H1 (cell line): ENCODE measurements at places on chromosomes 1 and 21. TPM values are rescaled to one million over a fixed set of nuclear protein-coding genes. Genes with fewer than 3 reads are reported as not detected.
A peak's percentile ranks its signal among the peaks of the same experiment; 100 is the strongest.

DNA sequence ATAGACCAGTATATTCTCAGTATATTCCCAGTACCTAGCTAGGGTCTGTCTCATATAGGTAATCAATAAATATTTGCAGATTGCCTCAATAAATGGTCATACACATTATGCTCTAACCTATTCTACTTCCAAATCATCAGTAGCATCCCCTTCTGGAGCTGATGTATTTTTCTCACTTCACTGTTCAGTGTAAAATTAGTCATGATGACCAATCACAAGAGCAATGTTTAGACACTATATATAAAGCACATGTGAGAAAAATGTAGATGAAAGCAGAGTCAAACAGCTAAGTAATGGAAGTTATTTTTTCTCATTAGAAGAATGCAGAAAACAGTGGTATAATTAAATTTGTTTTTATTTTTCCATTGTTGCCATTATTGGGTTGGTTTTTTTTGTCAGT lies 34.7 kb downstream of the EPRS1 start:
- no peak for DNase-seq

- DNase-seq: no peak
Measured at GRCh38 chr1:205491794-205492193, 12.7 kb upstream of the CDK18 start.

DNA sequence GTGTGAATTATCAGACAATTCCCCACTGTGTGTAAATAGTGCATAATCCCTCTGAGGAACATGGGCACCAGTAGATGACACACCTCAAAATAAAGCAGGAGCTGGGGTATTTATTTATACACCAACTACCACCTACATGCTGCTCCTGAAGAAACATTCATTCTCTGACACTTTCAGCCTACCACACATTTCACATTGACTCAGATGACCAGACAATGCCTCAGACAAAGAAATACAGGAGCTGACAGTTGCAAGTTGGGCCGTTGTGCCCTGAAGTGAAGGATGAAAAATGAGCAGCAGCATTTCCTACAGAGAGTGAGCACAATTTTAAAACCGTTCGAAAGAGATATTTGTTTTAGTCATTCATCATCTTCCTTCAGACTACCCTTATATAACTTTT lies 63.2 kb downstream of the RGS2 start:
- no peak for DNase-seq

DNA sequence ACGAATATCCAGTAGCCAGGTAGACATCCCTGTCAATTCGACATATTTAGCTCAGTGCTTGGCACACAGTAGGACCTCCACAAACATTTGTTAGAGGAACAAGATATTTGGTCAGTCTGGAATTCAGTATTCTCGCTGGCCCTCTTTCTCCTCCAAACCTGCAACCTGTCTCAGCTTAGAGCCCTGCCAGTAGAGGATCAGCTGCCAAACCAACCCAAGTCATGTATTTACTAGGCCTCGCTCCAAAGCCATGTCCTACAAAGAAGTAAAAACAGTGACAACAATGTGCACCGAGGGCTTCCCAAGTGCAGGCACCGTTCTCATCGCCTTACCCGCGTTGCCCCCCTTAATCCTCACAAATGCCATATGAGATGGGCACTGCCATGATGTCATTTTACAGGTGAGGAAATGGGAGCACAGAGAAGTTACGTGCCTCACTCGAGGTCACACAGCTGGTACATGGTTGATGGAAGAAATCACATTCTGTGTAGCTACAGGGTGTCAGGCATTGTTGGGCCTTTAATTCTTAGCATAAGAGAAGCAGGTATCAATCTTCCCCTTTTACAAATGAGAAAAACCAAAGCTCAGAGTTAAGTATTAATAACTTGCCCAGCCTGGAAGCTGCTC lies 26.0 kb upstream of the CDCA8 start:
- no peak for DNase-seq

GRCh38 chr1:60622486-60622885 lies 459.9 kb upstream of the NFIA start:
- no peak for DNase-seq

DNA sequence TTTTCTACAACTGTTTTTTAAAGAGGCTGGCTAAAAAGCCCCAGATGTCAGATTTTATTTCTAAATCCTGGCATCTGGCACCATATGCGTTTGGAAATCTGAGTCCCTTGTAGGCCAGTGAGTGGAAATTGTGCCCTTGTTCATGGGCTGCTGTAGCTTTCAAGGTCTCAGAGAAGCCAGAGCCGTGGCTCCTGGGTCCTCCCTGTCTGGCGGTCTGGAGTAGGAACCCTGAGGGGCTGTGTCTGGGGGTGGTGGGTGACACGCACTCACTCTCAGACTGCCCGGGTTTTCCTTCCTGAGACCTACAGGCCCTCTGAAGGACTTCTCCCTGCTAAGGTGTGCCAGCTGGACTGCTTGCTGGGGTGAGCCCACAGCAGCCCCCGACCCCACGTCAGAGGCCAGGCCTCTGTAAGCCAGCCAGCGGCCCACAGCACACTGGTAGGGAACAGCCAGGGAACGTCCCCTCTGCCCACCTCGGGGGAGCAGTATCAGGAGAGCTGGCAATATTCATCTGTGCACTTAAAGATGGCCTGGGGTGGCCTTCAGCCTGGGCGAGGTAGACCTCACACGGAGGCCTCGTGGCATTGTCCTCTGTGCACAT lies 151.5 kb downstream of the PEX14 start:
- DNase-seq: no peak

- DNase-seq: no peak
Measured at GRCh38 chr1:3443807-3444206, 10.7 kb upstream of the ARHGEF16 start.

DNA sequence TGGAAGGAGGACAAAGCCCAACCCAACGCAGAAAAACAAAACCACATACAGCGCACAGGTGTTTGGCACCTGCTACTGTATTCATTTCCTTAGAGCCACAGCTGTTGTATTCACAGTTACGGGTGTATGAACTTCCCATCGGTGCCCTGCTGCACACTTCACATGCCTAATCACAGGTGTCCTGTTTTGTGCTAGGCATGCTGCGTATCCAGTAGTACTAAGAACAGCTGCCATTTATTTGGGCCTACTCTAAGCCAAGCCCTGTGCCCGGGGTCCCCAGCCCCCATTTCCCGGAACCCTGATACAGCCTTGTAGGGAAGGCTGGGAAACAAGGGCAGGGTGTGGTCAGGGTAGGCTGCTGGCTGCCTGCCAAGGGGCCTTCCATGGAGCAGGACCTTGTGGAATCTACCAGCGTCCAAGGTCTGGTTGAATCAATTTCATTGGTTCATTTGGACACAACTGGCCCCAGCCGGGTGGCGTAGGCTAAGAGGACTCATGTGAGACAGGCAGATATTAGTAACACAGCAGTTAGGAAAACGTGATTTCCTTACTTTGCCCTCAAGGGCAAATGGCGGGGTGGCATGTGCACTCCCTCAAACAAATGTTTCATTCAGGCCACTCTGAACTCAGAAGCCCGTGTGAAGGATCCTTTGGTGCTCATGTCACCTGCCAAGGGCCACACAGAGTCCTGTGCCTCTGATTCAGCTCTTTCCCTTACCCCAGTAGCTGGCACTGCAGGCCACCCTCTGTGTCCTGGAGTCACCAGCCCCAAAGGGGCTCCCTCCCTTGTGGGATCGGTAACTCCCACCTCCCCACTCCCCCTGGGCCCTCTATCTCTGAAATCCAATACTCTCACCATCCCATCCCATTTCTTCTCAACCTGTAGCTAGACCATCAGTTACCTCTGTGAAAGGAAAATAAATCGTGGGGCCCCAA lies 986 bp upstream of the RNF186 start:
- no peak for DNase-seq

DNA sequence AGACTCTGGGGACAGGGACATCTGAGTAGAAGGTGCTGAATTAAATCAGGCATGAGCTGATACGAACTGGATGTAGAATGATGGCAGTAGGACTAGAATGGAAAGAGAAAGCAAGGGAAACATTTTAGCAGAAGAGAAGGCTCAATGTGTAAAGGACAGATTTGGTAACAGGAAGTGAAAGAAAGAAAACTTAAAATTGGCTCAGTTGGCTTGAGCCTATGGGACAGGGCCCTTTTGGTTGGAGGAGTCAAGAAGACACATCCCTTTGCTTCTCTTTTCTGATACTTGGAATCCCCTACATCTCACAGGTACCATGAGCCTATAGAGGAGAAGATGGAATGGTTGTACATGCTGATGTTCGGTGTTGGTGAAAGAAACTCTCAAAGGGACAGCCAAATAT lies 300.6 kb upstream of the PLXNA2 start:
- no peak for DNase-seq

DNA sequence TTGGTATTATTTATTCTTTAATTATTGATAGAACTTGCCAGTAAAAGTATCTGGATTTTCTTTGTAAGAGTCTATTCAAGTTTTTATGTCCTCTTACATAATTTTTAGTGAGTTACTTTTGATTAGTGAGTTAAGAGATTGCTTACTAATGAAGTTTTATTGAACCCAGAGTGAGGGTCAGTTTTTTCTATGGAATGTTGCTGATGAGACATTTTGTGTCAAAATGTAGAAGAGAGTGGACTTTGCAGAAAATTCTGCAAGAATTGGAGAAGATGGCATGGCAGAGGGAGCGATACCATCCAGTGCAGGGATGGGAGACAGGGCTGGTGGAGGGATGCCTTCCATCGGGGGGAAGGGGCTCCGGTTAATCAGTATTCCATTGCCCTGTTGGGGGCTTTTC lies 11.0 kb downstream of the MTARC2 start:
- no peak for DNase-seq

- DNase-seq: no peak
Measured at GRCh38 chr1:17725084-17725719, 29.9 kb upstream of the ACTL8 start.

- no peak for DNase-seq
Measured at GRCh38 chr1:4027008-4027407, 126.9 kb upstream of the C1orf174 start.

GRCh38 chr1:11072216-11072917 lies 12.5 kb upstream of the SRM start:
- no peak for DNase-seq

GRCh38 chr1:245276445-245276844 lies 121.7 kb downstream of the KIF26B start:
- no peak for DNase-seq

GRCh38 chr1:209823143-209824041 lies 4.4 kb upstream of the UTP25 start:
- DNase-seq: no peak

DNA sequence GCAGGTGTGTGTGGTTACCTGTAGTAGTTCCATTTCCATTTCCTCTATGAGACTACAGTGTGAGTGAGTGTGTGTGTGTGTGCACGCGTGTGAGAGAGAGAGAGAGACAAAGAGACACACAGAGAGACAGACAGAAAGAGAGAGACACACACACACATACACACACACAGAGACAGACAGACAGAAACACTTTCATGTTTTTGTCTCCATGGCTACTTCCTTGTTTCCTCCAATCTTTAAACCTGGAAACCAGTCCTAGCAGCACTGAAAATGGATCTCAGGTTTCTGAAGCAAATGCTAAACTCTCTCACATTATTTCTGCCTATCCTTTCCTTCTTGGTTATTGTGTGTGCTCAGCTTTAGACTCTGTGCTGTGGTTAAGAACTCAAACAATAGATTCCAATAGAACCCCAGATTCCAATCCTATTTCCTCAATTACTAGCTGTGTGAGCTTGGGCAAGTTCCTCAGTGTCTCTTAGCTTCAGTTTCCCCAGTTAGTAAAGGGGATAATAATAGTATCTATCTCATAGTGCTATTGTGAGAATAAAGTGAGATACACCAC lies 22.4 kb upstream of the ABCD3 start:
- no peak for DNase-seq

GRCh38 chr1:216310776-216311175 lies 112.5 kb downstream of the USH2A start:
- peak; percentile 71 for DNase-seq

- no peak for DNase-seq
Measured at GRCh38 chr1:207971331-207972219, 60.6 kb upstream of the CD34 start.

- no peak for DNase-seq
Measured at GRCh38 chr1:72526926-72527325, 244.6 kb upstream of the NEGR1 start.

GRCh38 chr1:211339631-211340041 lies 13.0 kb downstream of the TRAF5 start:
- no peak for DNase-seq

DNA sequence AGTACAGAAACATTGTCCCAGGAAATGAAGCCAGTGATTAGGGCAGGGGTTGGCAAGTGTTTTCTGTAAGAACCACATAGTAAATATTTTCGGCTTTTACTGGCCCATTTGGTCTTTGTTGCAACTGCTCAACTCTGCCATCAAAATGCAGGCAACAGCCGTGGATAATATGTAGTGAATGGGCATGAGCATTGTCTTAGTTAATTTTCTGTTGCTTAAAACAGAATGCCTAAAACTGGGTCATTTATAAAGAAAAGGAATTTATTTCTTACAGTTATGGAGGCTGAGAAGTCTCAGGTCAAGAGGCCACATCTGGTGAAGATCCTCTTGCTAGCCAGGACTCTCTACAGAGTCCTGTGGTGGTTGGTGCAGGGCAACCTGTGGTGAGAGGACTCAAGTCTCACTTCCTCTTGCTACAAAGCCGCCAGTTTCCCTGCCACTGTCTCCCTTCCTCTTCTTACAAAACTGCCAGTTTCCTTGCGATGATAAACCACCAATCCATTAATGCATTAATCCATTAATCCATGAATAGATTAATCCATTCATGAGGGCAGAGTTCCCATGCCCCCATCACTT lies 166.4 kb downstream of the PSMG1 start:
- DNase-seq: no peak

DNA sequence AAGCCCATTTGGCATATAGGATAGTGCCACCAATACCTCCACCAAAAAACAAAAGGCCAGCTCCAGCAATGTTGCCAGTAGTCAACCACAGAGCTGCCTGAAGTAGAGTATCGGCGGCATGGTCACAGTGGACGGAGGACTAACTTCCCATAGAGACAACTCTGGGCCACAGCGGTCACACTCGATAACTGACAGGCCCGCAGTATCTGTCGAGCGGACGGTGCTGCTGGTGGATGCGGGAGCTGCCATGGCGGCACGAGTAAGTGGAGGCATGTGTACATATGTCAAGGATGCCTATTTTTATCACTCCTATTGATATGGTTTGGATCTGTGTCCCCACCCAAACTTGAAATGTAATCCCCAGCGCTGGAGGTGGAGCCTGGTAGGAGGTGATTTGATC lies 4.1 kb downstream of the KRTAP12-1 start:
- no peak for DNase-seq

DNA sequence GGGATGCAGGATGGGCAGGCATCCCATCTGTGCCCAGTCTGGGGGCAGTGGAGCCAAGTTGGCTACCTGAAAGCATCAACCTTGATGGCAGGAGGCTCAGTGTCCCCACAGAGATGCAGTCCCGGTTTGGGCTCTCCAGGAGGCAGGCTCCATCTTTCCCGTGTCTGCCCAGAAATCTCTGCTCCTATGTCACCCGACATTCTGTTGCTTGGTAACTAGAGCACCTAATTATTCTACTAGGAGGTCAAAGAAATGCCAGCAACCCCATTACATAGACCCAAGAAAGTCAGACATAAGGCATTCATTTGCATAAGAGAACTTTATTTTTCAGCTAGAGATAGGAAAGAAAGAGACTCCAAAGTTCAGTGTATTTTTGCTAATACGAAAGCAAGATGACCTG lies 100.3 kb upstream of the BACE2 start:
- no peak for DNase-seq

GRCh38 chr1:155531624-155532023 lies 31.0 kb downstream of the ASH1L start:
- no peak for DNase-seq

Gene MSH4
- 0.02 and 0.03 TPM in 2 replicates for polyA plus RNA-seq

Gene SH2D5
- polyA plus RNA-seq: 13.2 and 16.7 TPM in 2 replicates

Gene LCE3E
- polyA plus RNA-seq: not detected in 2 replicates

Gene SPRR2F
- 0.49 and 0.50 TPM in 2 replicates for polyA plus RNA-seq

Gene ELOVL1
- 58.2 and 68.1 TPM in 2 replicates for polyA plus RNA-seq

Gene TMPRSS3
- polyA plus RNA-seq: 0.38 and 0.75 TPM in 2 replicates
